ENCODE measurements at places on chromosomes 12 and 14.

DNA sequence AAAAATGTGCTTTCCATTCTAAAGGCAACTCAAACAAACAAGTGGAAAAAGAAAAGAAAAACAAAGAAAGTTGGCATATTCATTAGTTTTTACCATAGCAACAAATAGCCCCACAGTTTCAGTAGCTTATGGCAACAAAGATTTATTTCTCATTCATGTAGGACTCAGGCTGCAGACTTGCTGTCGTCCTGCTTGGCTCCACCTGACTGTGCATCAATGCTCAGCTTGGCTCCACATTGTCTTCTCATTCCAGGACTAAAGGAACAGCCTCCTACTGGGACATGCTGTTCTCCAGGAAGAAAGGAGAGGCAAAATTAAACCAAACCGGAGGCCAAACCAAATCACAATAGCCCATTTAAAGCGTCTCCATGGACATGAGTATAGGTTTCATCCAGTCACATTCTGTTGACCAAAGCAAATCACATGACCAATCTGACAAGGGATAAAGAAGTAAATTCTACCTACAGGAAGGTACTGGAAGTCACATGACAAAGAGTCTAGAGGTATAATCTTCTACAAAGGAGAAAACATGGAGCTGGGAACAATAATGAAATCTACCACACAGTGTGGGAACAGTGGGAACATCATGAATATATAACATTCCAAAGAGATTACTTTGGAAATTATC, 222.5 kb downstream of the PIK3C2G start:
- no peak for DNase-seq

- DNase-seq, result no peak
These were observed 128.6 kb upstream of the HIF1A start for GRCh38 chr14:61566537-61567225.

- DNase-seq, result no peak
These were observed 10.0 kb upstream of the CDCA4 start for GRCh38 chr14:105030836-105031396.

GRCh38 chr12:104567832-104568486, 111.2 kb downstream of the CHST11 start:
- no peak for DNase-seq

DNA sequence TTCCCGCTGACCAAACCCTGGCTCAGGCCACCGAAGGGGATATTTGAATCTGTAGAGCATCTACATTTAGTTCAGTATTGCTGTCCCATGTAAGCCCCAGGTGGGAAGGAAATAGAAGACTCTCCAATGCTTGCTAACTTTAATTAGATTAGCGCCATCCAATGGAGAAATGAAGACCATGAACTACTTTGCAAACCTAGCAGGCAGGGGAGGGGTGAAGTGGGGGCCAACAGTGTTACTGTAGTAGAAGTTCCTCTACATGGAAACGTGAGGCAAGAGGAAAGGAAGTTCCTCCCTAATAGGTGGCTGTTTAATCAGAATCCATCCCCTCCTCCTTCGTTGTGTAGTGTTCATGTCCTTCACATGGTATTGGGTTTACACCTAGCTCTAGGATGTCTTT, 9.3 kb upstream of the DENND5B start:
- no peak for DNase-seq

Measured in HT-29 (cell line).